CD4-positive, alpha-beta T cell treated with Interleukin-4 for 4 hours (primary cell): ENCODE measurements at places on chromosomes 7 and 10.

DNA sequence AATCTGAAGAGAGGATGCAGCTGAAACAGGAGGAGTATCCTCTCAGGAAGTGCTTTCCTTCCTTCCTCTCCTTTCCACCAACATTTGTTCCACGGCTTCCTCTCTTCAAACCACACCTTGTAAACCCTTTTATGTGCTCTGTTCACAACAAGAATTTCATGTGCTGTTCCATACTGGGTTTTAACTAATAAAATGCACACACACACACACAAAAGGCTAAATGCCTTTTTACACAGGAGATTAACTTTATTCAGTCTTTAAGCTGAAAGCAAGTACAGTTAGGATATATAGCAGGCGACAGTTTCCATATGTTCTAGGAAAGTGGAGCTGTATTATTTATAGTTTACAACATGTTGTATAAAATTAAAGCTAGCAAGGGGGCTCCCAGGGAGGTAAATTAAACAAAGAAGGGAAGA, 106.7 kb downstream of the REEP3 start:
- DNase-seq: no peak

- DNase-seq: no peak
Measured at GRCh38 chr10:6699336-6699735, 119.3 kb upstream of the PRKCQ start.

- no peak for DNase-seq
Measured at GRCh38 chr7:107838024-107838601, 35.1 kb upstream of the SLC26A3 start.

DNA sequence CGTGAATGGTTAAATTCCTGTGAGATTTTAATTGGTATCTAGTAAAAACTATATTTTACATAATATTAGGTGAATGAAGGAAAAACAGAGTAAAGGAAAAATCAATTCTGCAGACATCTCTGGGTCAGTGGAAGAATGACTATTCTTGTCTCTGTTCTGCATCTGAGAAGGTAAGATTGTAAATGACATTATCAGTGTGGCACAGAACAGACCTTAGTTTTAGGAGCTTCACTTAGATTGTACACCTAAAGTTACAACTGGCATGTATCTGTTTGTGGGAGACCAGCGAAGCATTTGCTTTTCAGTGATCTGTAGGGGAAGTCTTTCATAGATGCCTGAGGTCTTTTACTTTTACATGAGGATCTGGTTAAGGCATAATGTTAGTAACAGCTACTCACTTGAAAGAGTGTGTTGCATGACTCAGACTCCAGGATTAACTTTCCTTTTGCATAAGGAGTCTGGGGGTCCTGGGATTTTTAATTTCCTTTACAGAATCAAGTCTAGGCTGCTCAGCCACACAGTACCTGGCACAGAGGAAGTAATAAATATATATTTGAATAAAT, 56.2 kb downstream of the JMJD1C start:
- DNase-seq: no peak

- DNase-seq: no peak
Measured at GRCh38 chr7:151822541-151823181, 54.3 kb downstream of the PRKAG2 start.

DNA sequence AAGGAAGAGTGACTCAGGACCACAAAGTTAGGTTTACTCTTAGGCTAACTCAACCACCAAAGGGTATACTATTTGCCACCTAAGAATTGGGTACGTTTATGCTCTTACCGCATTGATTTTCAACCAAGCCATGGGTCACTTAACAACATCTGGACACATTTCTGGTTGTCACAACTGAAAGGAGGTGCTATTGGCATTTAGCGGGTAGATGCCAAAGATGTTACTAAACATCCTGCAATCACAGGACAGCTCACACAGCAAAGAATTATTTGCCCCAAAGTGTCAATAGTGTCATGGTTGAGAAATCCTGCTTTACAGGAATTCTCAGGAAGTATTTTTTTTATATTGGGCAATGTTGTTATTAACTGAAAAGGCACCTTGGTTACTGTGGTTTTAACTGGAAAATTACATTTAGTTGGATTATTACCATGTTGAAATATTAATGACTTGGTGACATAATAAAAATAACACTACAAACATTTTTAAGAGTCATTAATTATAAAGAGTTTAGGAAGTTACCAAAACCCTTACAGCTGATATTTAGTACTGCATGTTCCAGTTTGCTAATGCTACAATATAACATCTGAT, 185.0 kb upstream of the TMEM196 start:
- no peak for DNase-seq

DNA sequence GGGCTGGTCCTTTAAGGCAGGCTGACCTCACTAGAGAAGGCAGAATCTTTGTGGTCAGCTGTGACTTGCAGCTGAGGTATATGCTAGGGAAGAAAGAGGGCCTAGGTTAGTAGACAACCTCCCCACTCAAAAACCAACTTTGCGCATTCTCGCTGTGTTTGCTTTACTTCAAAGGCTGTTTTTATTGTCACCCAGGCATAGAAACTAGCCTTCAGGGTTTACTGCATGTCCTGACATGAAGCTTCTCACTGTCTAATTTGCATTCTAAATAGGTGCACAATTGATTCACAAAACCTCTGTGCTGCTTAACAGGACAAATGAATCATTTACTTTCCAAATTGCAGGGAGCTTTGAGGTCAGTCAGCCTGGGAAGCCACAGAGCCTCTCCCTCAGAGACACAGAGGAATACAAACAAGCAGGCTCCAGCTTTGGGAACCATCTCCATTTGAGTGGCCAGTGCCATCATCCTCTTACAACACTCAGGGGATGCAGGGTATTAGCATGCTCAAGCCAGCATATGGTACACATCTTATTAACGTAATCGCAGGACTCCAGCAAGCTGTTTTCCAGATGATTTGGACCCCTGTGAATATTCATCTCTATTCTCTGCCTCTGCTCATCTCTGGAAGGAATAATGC, 596.4 kb upstream of the GHITM start:
- DNase-seq: no peak

- DNase-seq: no peak
Measured at GRCh38 chr10:1203704-1204103, 147.5 kb downstream of the WDR37 start.

DNA sequence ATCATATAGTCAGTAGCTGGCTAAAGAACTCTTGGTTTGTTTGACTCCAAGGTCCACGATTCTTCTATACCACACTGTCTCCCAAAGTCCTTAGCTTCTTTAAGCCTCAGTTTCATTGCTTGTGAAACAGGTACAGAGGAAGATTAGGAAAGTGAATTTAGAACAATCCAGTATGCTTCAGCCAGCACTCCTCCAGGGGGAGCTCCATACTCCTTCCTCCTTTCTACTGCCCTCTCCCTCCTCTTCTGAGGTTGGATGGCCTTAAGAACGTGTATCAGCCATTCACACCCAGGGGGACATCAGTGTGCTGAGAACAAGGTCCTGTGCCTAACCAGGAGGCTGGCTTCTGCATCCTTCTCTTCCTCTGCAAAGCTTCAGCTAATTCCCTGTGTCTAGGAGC, 54.8 kb upstream of the CALD1 start:
- DNase-seq: no peak

GRCh38 chr10:101845893-101846292, 2.3 kb upstream of the KCNIP2 start:
- DNase-seq: no peak

DNA sequence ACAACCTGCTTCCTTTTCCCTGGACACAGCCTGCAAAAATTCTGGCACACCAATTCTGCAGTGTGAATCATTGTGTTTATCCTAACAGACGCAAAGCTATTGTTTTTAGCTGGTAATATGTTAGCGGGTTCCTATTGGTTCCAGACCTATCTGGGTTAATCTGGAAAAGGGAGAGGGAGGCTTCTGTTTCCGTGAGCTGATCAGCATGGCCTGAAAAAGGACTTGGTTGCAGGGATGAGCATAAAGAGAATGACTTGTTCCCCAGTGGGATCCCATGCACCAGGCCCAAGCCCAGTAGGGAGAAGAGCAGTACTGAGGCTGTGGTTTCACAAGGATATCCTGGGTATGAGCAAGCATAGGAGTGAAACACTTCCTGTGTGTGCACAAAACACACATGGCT, 78.4 kb downstream of the PDE1C start:
- no peak for DNase-seq

DNA sequence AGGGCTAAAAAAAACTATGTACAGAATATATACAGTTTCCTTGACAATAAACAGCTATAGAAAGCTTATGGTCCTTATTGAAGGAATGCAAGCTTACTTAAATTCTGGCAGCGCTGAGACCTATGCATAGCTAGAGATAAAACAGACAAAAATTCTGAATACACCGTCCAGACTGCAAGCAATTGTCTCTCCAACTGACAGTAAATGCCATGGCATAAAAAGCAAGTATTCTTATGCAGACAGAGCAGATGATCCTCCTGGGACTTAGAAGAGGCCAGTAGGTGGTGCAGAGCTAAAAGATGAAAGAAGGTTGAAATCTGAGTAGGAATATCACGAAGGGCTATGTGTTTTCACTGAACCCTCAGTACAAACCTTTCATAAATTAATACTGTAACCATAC, 157.0 kb upstream of the CACNA2D1 start:
- no peak for DNase-seq

DNA sequence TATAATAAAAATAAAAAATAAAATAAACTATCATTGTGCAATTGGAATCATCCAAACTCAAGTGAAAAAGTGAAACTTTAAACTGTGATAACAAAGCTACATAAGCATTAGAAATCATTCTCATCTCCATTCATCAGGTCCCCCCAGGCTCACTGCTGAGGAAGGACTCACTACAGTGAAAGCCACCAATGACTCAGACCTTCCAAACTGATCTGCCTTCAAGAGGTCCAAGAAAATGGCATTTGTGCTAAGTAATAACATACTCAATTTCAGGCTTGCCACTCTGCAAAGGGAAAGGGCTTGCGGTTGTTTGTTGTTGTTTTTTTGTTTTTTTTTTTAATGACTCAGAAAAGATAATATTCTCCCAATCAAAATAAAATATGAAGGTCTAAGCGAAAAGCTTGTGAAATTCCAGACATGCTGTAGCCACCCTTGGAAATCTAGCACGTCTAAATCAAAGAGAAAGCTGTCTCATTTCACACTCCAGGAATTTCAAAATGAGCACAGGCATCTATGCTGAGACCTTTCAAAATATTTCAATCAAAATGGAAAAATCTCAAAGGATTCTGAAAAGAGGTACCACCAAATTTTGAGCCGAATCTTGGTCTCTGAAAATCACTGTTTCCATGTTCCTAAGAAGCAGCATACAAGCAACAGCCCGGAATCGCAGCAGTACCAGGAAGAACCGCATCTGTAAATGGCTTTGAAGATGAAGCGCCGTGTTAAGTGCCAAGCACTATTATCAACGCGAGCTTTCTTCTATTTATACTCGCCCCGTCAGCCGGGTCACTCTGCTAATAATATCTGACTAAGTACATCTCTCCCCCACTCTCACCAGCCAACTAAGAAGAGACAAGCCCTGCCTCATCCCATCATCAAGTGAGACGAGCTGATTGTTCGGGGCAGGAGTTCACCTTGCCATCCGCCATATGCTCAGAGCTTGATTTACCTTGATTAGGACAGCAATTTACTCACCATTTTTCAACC, 13.5 kb downstream of the SFMBT2 start:
- no peak for DNase-seq

GRCh38 chr10:110781139-110781538, 90.6 kb upstream of the PDCD4 start:
- no peak for DNase-seq

DNA sequence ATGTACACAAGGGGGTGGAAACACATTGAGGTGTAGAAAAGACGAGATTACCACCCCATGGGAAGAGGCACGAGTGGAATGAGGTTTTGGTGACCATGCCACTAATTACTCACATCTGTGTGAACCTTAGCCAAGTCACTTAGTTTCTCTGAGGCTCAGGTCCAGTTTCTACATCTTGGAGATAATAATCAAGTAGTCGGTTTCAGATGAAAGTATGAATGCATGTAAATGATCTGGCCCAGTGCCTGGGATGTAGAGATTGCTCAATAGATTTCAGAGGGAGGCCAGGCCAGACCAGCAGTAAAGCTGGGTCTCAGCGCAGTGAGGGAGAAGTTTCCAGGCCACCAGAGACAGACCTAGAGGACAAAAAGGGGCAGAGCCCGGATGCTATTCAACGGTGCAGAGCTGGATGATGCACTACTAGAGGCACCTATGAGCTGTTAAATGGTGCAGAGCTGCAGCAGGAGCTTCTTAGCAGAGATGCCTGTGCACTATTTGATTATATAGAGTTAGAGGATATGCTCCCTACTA, 725.1 kb downstream of the GRID1 start:
- DNase-seq: no peak

- peak; percentile 64 for DNase-seq
Measured at GRCh38 chr10:7045891-7046599, 364.8 kb downstream of the SFMBT2 start.

DNA sequence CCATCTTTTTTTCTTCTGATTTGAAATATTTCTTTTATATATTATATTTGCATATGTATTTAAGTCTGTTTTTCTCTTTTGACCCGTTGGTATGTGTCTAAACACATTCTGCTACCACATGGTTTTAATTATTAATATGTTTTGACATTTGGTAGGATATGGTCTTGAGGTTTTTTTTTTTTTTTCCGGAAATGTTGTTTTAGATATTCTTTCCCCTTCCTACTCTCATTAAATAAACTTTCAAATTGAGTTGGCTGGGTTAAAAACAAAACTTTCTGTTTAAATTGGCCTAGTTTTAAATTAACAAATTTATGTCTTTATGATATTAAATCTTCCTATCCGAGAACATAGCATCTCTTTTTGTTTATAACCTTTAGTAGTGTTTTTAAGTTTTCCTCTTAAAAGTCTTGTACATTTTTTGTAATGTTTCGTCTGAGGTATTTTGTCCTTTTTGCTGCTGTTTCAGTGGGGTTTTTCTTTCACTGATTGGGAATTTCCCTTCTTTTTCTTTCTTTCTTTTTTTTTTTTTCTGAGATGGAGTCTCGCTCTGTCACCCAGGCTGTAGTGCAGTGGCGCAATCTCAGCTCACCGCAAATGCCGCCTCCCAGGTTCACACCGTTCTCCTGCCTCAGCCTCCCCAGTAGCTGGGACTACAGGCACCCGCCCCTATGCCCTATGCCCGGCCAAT, 25.4 kb downstream of the STAM start:
- peak; percentile 62 for DNase-seq

DNA sequence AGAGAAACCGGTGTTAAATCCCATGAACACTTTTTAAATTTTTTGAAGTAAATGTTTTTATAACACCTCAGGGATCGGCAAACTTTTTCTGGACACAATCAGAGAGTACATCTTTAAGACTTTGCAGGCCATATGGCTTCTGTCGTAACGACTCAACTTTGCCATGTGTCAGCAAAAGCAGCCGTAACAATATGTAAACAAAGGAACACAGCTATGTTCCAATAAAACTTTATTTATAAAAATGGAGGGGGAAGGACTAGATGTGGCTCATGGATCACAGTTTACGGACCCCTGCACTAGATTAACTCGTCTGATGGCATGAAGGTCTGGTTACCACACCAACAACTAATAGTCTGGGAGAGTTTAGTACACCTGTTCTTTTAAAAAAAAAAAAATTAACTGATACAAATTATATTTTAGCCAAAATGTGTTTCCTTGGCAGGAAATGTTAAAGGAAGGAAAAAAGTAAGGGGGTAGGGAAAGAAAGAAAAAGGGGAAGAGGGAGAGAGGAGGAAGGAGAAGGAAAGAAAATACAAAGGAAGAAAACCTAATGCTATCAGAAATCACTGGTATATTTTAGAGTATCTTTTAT, 50.2 kb downstream of the ABI1 start:
- no peak for DNase-seq
